AML-193 (cell line): ENCODE measurements at places on chromosomes 12 and 14.

DNA sequence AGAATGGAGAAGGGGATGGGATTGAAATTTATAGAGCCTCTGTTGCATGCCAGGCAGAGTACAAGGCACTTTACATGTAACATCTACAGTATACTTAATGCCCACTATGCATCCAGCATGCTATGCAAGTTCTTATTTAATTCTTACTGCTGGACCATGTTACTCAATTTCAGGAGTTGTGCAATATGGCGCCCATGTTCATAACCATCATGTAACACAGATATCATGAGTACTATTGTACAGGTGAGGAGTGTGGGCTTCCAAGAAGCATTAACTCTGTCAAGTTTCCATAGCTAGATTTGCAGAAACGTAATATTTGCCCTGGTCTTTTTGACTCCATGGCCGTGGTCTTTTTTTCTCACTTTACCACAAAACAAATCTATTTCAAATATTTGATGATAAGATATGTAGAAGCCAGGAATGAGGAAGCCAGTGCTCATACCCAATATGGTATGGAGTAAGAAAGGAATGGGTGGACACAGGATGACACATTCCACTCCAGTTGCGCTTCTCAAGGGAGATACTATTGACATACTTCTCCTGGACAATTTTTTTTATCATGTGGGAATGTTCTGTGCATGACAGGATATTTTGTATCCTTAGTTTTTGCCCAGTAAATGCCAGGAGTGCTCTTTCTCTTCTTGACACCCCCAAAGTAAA lies 191.8 kb downstream of the C12orf75 start:
- no peak for DNase-seq

- DNase-seq, result no peak
Observed at GRCh38 chr14:60656686-60657455, 7.6 kb upstream of the SIX1 start.

DNA sequence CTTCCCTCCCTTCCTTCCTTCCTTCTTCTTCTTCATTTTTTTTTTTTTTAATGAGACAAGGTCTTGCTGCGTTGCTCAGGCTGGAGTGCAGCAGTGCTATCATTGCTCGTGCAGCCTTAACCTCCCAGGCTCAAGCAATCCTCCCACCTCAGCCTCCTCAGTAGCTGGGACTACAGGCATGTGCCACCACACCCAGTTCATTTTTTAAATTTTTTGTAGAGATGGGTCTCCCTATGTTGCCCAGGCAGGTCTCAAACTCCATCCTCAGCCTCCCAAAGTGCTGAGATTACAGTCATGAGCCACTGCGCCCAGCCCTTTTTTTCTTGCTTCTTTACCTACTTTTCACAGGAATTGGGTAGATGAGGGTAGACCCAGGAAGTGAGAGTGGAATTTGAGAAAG lies 1.6 kb downstream of the OR10AD1 start:
- DNase-seq, result no peak

GRCh38 chr12:124240493-124240892 lies 54.4 kb upstream of the RFLNA start:
- no peak for DNase-seq

GRCh38 chr14:23159532-23159931 lies 23.9 kb downstream of the SLC7A8 start:
- DNase-seq, result no peak

- no peak for DNase-seq
Observed at GRCh38 chr14:100012478-100013327, 52.5 kb upstream of the EVL start.

DNA sequence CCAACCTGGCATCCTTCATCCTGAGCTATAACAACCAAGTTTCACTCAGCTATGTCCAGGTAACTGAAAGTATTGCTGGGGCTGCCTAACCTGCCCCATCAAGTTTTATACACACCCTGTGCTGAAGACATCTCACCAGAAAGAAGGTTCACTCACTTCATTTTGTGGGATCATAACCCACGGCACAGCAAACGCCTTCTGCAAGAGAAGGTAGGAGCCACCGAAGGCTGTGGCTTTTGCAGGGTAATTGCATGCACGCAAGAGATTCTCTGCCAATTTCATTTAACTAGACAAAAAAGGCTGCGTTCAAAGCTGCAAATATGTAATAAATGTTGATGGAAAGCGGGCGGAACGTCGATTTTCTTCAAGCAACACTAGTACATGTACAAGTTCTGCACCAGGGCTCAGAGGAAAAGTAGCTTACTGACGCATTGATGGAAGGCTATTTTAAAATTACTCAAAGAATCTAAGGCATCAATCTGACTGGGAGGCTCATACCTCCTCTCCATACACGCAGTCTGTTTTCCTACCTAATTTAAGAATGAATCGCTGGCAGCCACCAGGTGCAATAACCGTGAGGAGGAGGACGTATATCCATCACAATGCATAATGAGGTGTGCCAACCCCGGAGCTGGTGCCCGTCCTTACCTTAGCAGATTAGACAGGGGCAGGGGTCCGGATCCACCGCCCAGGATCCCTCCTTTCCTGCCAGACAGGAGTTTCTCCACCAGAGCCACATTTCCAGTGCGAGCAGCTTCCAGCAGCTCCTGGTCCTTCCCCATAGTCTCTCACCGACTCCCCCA lies 1.1 kb downstream of the ANKS1B start:
- no peak for DNase-seq

DNA sequence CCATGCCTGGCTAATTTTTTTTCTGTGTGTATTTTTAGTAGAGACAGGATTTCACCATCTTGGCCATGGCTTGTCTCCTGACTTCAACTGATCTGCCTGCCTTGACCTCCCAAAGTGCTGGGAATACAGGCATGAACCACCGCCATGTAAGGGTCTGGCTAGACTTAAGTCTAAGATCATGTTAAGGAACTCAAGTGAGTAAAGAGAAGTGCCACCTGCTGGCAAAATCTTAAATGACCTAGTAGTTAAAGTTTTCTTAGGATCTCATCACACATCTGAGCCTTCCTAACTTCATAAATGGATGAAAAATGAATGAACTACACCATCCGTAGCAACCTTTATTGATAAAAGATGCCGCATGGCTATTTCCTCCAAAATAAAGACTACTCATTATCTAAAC lies 1.7 kb upstream of the C12orf56 start:
- peak; percentile 31 for DNase-seq

- DNase-seq, result no peak
Observed at GRCh38 chr12:50261654-50262053, 21.7 kb downstream of the LIMA1 start.

DNA sequence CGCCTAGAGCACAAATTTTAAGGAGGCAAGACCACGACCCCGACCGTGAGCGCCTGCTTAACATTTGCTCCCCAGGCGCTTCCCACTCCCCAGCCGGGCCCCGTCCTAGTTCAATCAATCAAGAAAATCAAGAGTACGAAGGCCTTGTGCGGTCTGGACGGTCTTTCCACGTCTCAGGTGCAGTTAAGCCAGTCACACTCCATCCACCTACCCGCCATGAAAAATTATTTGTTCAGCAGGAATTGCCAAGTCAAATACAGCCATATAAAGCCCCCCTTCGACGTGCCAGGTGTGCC lies 603 bp upstream of the LRR1 start:
- no peak for DNase-seq

- DNase-seq, result no peak
Observed at GRCh38 chr12:96698965-96699364, 208.1 kb upstream of the NEDD1 start.

- no peak for DNase-seq
Observed at GRCh38 chr14:94925416-94926173, 155.7 kb upstream of the GSC start.

DNA sequence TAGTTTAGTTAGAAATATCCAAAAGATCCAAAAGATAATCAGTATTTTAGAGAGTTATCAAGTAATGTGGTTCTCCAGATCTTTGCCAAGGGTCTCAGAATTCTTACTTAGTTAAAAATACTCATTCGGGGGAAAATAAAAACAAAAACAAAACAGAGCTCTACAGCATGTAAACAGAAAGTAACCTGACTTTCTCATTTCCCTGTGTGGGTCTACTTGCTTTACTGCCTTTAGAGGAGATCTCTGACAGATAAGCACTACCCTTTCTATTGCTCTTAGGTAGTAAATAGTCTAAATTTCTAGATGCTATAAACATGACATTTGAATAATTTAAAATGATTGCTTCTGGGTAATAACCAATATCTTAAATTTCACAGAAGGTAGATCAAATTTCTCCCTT lies 371.8 kb downstream of the RPL10L start:
- DNase-seq, result no peak

GRCh38 chr14:67582061-67582460 lies 18.0 kb downstream of the PIGH start:
- DNase-seq, result no peak

DNA sequence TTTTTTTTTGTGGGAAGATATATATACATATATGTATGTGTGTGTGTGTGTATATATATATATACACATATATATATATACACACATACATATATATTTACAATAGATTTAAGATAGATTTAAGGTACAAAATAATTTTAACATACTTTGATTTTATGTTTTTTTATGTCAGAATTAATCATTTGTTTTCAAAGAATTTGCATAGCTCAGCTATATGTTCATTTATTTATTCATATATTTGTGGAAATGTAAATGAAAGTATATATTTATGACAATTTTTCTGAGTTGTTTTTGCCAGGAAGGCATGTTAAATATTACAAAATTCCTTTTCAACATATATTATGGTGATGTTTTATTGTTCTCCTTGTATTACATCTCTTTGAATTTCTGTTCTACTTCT lies 887.4 kb upstream of the NOVA1 start:
- DNase-seq, result no peak

GRCh38 chr12:42689699-42690098 lies 100.2 kb upstream of the PRICKLE1 start:
- no peak for DNase-seq

- no peak for DNase-seq
Observed at GRCh38 chr14:56180754-56181542, 62.7 kb downstream of the PELI2 start.

- DNase-seq, result no peak
Observed at GRCh38 chr12:51798501-51798900, 50.0 kb downstream of the FIGNL2 start.

DNA sequence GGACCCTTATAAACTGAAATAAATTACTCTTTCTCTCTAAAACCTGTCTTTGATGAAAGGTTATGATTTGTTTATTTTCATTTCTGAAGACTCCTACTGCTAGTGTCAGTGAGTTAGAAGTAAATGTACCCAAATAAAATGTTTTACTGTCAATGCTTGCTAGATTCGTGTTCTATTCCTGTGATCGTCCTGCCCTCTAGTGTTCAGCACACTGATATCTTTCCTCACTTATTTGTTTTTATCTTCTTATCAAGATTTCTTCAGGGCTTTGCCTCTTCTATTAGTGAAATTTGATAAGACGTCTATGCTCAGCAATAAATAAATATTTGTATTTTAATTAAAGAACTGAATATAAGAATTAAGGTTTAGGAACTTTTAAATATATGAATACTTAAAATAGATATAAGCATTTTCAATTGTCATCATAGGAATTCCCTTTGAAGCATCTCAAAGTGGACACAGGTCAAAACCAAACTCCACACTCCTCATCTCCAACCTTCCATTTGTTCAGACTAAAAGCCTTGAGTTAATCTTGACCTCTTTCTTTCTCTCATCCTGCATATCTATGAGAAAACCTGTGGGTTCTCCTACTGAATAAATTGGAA lies 75.8 kb downstream of the C12orf50 start:
- DNase-seq, result peak; percentile 23

DNA sequence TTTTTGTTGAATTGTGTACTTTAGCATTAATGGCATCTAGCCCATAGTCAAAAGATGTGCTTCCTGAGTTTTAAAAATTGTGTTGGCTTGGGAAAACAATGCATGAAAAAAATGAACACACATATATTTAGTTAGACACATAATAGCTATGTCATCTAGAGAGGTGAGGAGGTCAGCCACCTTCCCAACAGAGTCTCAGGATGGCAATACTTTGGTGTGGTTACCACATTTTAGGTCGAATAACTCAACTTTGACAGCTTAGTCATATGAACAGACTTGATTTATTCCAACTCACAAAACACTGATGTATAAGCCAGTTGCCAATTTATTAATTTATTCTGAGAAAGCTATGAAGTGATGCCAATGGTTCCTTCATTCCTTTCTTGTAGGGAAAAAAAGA lies 114.0 kb downstream of the ETNK1 start:
- DNase-seq, result no peak

GRCh38 chr12:101941306-101942249 lies 64.2 kb downstream of the DRAM1 start:
- DNase-seq, result no peak

DNA sequence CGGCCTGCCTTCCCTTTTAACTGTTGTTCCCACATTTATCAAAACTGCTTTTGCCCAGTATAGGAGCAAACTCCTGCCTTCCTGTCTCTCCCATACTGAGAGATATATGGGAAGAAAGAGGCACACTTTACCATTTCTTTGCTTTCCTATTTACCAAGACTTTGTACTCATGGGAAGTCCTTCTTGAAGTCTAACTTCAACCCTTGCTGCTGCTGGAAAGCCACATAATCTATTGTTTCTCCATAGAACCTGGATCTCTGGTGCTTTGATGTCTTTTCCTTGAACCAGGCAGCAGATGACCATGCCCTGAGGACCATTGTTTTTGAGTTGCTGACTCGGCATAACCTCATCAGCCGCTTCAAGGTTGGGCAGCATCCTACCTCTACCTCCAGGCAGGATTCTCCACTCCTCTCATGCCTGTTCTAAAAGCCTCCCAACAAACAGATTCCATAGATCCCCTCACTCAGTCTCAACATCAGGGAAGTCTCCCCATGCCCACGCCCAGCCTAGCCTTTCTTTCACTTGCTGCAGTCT lies 18.4 kb downstream of the PPP1R1A start:
- no peak for DNase-seq

DNA sequence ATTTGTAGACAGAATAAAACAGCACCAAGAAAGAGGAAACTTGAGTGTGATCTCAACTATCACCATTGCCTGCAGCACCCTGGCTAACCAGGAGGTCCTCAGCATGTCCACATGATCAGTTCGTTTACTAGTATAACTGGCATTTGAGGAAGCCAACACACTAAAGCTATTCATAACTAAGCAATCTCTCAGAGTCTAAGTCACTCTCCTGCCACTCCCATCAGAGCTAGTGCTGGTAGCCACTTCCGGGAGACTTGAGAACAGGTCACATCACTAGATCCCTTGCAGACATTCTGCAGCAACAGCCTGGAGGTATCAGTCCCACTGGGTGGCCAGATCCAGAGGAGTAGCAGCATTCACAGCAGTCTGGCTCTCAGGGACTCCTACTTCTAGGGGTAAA lies 352.9 kb upstream of the OR4E1 start:
- DNase-seq, result no peak

DNA sequence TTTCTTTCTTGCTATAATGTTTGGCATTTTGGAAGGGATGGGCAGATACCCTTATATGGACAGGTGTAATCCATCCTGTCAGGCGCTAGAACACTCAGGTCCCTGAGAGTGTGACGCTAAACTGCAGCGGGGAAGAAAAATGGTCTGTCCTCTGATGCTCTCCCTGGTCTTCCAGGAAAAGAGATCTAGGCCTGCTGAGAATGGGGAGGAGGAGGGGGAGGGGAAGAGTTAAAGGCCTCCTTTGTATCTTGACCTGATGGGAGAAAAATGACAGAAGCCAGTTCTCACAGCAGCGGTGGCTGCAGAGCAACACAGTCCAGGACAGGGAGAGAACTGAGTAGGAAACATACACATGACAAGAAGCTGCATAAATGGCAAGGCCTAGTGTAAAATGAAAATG lies 61.1 kb downstream of the RPS6KA5 start:
- no peak for DNase-seq

- DNase-seq, result no peak
Observed at GRCh38 chr12:112121780-112122565, 3.4 kb upstream of the TRAFD1 start.
